Osteocyte (in vitro differentiated cells): ENCODE measurements at places on chromosomes 3 and 15. TPM values are rescaled to one million over a fixed set of nuclear protein-coding genes. Genes with fewer than 3 reads are reported as not detected.

DNA sequence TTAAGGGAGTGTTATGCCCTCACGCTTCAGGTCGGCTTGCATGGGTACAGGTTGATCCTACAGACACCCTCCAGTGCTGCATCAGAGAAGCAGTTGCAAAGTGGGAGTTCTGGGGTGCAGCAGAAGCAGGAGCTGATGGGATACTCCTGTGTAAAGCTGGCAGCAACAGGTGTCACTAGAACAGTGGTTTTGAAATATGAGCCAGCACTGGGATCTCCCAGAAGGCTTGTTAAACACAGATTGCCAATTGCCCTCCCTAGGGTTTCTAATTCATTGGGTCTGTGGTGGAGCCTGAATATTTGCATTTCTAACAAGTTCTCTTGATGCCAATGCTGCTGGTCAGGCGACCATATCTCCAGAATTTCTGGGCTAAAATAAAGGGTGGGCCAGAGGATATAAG lies 350.4 kb downstream of the CLSTN2 start:
- DNase-seq = no peak
- H3K4me1 ChIP-seq = peaks cover 22% of the 10 kb centered on the region
- H3K27ac ChIP-seq = no peak overlapping the region
- H3K27me3 ChIP-seq = no peaks in the 10 kb centered on the region
- no peaks in the 10 kb centered on the region for H3K36me3 ChIP-seq
- H3K4me3 ChIP-seq = no peak overlapping the region

The ZMYND10 gene
- 0.50 and 1.6 TPM in 2 replicates for total RNA-seq

DNA sequence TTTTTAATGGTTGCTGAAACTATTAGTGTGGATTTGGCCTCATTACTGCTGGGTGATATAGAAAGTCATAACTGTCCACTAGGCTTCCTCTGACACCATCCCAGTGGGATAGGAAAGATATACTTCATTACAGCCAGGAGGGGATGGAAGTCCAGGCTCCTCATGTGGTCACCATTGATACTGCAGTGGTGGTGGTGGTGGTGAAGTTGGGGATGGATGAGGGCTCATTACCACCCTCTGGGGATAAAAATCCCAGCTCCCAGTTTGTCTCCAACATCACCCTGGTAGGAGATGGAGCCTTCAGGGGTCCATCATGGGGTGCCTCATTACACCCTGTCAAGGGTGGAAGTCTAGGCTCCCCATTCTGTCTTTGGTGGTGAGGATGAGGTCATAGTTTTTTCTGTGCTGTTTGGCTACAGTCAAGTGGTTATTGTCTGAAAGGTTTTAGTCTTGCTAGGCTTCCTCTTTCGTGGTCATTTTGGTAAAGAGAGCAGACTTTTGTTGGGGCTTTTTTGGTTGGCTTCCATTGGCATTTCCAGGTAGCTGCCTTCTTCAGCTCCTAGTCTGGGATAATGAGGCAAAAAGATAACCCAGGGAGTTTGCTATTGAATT lies 30.1 kb upstream of the FILIP1L start:
- H3K27me3 ChIP-seq = no peaks in the 10 kb centered on the region
- DNase-seq = no peak
- no peak overlapping the region for H3K4me3 ChIP-seq
- H3K36me3 ChIP-seq = peaks cover 15% of the 10 kb centered on the region
- peaks cover 1% of the 10 kb centered on the region for H3K4me1 ChIP-seq

The NANOGP8 gene
- 0.54 TPM in 1 of 2 replicates, not detected in the other for total RNA-seq

The PP2D1 gene
- not detected in 2 replicates for total RNA-seq

The PRRT3 gene
- 6.6 and 7.9 TPM in 2 replicates for total RNA-seq

DNA sequence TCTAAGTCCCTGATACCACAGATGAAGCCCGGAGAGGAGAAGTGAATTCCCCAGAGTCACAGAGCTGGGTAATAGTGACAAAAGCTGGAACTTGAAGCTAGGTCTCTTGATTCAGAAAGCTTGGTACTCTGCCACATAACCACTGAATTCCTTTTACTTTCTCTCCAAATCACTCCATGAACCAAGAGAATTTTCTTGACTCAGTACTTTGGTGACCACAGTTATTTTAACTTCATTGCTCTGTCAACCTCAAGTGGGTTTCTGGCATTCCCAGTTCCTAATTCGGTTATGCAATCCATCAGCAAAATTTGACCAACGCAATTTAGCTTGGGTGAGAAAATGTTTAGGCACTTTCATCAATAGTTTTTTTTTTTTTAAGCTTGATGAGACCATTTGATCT lies 61.0 kb upstream of the PPARG start:
- DNase-seq = no peak
- no peak overlapping the region for H3K4me3 ChIP-seq
- no peaks in the 10 kb centered on the region for H3K4me1 ChIP-seq

The IL5RA gene
- total RNA-seq = not detected in 2 replicates

The LEKR1 gene
- total RNA-seq = 0.55 and 1.0 TPM in 2 replicates

GRCh38 chr3:182713743-182714517 lies 79.4 kb upstream of the ATP11B start:
- H3K27ac ChIP-seq = no peak overlapping the region
- H3K27me3 ChIP-seq = peaks cover 14% of the 10 kb centered on the region
- no peak for DNase-seq
- H3K36me3 ChIP-seq = no peaks in the 10 kb centered on the region
